GM13977 (cell line): ENCODE measurements at places on chromosomes 7 and 10.
A peak's percentile ranks its signal among the peaks of the same experiment; 100 is the strongest.

- no peak for DNase-seq
These were observed 17.6 kb upstream of the SNX13 start for GRCh38 chr7:17957871-17958270.

- DNase-seq: no peak
These were observed 479.6 kb downstream of the IPMK start for GRCh38 chr10:57788117-57788516.

- DNase-seq: no peak
These were observed 118.5 kb upstream of the CHST15 start for GRCh38 chr10:124211921-124212320.

- no peak for DNase-seq
These were observed 5.3 kb downstream of the FAM24A start for GRCh38 chr10:122915700-122916099.

GRCh38 chr7:113698556-113699220 lies 220.1 kb downstream of the PPP1R3A start:
- DNase-seq: peak; percentile 7

DNA sequence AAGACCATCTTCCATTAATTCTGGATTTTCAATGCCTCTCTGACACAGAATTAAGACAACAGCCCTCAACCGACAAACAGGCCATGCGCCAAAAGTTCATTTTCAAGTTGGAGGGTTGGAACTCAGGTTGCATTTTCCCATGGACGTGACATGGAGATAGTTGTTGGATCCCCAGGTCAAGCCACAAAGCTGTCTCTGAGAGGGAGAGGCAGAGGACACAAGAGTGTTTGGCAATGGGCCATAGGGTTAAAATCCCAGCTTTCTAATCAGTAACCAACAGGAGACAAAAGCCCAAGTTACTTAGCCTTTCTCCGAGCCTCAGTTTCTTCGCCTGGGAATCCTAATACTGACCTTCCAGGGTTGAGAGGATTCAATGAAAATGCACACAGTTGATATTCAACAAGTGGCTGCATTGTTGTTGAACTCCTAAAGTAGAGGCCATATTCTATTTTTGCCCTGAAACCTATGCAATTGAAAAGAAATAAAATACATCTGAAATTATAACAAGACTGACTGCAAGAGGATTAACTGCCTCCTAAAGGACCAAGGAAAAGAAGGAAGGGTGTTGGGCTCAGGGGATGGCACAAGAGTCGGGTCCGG lies 44.3 kb downstream of the SORBS1 start:
- DNase-seq: no peak

DNA sequence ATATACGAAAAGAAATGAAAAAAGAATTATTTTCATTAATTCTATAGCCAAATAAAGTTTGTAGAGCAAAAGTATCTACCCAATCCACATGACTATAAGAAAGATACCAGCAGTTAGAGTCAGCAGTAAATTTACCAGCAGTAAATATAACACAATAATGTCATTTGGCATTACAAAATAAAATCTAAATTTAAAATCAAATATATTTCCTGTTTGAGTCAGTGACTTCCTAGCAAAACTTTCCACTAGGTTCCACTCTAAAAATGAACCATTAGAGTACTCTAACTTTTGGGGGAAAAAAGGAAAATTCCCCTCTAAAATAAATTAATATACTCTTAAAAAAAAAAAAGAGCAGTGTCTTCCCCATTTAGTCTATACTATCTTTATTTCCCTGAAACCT lies 144.8 kb downstream of the CPEB3 start:
- no peak for DNase-seq
